ENCODE measurements at places on chromosomes 12 and 14. TPM values are rescaled to one million over a fixed set of nuclear protein-coding genes. Genes with fewer than 3 reads are reported as not detected.

The DNAH10 gene
- 1.3 TPM for total RNA-seq

The SLC8A3 gene
- not detected for total RNA-seq

The RFX4 gene
- not detected for total RNA-seq

The ARHGAP9 gene
- 0.84 TPM for total RNA-seq

The TSHR gene
- not detected for total RNA-seq

The SLCO1B3 gene
- 5.4 TPM for total RNA-seq

- no peak for DNase-seq
These were observed 47.9 kb upstream of the PLEKHG7 start for GRCh38 chr12:92654929-92655328.

DNA sequence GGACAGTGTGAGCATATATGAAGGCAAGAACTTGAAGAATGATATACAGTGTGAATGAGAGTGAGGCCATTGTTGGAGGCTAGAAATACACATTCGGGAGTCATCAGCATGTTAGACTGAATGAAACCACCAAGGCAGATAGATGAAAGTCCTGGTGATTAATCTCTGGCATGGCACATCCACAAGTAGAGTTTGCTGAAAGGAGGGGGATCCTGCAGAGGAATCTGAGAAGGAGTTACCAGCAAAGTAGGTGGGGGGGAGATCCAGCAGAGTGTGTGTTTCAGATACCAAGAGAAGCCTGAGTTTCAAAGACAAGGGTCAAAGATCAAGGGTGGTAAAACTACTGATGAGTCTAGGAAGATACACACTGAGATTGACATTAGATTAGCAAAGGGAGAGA is 426.7 kb upstream of the DCN start:
- DNase-seq = no peak

DNA sequence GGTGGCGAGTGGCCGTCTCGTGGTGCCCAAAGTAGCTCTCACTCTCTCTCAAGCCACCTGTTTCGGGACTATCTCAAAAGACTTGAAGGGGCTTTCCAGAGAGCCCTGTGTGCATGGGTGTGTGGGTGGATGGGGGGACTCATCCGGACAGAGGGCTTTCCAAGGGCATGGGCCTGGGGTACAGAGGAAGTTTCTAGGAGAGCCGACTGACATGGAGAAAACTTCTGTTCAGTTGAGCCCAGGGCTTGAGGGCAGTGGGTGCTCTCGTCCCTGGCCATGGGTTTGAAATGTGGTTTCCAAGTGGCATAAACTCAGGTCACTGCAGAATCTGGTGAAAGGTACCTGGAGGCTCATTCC is 47.4 kb upstream of the MEG3 start:
- no peak for DNase-seq

DNA sequence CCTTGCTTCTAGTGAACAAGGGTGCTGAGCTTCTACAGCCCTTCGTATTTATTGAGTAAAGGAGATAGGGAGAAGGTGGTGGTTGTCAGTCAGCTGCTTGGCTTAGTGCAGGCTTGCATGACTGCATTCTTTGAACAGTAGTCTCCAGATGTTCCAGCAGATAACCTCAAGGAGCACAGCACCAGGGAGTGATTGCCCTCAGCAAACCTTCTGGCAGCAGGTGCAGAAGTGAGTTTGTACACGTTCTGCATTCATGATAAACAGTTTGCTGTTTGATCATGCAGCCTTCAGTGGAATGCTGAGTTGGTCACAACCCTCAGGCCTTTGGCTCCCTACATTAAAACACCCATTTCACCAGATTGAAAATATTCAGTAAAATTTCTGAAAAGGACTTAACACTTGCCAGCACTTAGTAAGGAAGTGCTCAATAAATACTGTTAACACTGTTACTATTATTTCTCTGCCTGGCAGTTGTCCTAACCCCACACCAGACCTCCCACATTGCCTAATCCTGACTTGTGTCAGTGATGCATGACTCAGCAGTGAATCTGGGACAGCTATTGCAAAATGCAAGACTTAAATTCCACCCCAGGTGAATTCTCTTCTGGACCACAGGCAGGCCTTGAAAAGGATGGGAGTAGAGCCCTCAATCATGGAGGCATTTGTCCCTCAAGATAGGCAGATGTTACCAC is 18.9 kb upstream of the CARMIL3 start:
- DNase-seq = no peak

GRCh38 chr14:66827182-66827581 is 319.2 kb downstream of the GPHN start:
- DNase-seq = no peak

- no peak for DNase-seq
These were observed 155.1 kb upstream of the BTG1 start for GRCh38 chr12:92300777-92301176.

DNA sequence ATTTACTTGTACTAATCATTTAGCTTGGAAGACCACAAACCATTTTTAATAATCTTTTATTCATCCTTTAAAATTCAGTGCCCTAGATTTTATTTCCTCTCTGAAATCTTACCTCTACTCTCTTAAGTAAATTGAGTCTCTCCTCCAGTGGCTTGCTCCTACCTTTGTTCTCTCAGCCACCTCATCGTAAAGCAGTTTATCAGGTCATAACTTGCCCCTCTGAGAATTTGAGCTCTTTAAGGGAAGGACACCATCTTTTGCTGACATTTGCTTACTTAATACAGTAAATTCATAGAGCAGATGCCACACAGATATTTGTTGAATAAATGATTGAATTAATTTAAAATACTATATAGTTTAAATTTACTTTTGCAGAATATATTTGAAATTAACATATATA is 794.3 kb downstream of the C12orf50 start:
- DNase-seq = no peak

- no peak for DNase-seq
These were observed 7.6 kb downstream of the GPRC5A start for GRCh38 chr12:12898911-12899511.

GRCh38 chr12:20370014-20370386 is 1.7 kb downstream of the PDE3A start:
- no peak for DNase-seq

GRCh38 chr12:132396657-132397056 is 67.3 kb upstream of the GALNT9 start:
- DNase-seq = no peak

DNA sequence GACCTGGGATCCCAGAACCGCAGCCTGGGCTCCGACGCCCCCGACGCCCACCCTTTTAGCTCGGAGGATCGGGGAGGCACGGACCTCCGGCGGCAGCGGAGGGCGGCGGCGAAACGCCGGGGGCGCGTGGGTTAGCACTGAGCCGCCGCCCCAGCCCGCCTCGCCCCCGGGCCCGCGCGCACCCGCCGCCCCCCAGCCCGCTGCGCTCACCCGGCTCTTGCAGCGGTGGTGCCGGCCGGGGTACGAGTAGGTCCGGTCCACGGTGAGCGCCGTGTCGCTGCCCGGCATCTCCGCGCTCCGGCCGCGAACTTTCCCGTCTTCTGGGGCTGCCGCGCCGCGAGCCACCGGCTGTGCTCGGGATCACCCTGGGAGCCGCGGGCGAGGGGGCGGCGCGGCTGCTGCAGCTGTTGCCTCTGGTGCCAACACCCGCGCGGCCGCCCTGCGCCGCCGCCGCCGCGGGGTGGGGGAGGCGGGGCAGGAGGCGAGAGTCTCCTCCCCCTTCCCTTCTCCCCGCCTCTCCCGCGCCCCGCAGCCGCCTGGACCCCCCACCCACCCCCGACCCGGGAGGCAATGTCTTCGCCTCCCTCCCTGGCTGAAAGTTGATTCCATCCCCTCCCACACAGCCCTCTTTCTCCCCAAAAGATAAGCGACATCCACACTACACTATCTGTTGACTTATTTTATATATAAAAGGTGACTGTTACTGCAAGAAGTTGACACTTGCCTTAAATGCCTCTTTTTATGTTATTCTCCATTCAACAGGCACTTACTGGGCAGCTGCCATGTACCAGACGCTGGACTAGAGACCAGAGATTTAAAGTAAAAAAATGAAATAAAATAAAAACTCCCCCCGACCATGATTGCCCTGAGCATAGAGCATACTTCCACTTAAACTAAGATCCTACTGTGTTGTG is at the start of gene TMCC3:
Gene TMCC3 (minus strand): TSS at position 415 of the 914 bp plus-strand sequence. CDS start 127 bp downstream, at position 288.
- DNase-seq = no peak

GRCh38 chr14:97930166-97930565 is 1133.0 kb downstream of the VRK1 start:
- no peak for DNase-seq

DNA sequence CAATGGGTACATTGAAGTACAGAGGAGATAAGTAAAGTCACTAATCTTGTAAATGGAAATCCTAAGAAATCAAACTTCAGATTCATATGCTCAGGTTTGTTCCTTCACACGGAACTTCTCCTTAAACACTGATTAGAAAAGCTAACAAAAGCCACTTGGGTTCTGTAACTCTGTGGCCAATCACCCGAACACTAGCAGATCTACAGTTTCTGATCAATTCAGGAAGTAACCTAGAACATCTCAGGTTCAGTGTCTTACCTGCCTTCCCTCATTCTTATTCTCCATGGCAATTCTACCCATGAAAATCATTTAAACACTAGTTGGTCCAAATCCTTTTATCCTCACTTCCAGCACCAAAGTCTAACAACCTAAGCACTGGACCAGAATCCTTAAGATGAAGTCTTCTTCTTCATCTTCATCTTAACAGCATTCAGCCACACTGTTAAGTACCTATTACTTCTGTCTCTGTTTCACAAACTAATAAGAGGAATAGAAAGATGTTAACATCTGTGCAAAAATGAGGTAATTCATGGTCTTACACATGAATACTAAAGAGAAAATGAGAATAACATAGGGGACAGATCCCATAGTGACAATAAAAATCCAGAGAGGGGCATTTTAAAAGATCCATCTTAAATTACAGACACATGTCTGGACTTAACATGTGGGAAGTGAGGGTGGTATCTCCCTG is 184.5 kb downstream of the SSPN start:
- no peak for DNase-seq

GRCh38 chr12:49309386-49309785 is 13.7 kb upstream of the TROAP start:
- DNase-seq = no peak

DNA sequence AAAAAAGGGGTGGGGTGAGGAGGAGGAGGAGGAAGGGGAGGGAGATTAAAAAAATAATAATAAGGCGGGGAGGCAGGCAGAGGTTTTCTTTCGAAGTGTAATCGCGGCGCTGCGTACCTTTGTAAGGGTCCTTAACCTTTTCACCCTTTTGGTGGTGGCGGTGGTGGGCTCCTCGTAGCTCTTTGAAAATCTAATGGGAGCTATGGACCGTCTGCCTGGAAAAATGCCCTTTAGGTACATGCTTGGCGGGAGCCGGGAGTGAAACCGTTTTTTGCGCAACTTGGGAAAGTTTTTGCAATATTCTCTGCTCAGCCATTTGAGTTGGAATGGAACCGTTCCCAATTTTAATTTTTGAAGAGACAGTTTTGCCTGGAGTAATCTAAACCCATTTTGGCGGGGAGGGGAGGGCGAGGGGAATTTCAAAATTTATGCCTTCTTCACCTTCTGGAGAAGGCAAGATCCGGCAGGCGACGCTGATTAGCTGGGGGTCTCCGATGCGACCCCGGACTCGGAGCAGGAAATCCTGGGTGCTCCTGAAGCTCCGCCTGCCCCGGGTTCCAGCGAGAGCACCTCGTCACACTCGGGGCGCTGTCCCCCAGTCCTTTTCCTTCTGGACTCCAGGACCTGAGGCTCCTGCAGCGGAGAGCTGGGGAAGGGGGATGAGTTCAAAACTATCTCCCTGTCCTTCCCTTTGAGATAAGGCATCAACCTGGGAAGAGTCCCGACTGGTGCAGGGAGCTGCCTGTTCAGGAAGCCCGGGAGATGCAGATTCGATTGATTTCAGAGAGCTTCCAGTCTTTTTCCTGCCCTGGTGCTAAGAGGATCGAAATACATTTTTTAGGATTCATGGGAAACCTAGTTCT is 74.6 kb upstream of the TBX5 start:
- no peak for DNase-seq

DNA sequence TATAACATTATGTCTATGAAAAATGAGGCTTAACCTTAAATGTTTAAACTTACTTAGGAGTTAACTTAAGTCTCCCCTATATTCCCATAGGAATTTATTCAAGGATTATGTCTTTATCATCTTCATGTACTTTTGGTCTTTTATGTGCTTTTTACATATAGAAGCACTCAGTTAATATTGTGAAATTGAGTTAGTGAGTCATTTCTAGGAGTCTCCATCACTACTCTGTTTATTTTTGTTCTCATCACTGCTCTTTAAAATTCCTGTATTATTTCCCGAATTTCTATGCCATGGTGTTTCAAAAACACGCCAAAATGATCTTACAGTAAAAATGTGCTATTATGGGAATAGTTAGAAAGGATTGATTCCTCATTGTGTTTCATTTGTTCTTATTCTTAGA is 31.6 kb downstream of the TBC1D15 start:
- DNase-seq = no peak

DNA sequence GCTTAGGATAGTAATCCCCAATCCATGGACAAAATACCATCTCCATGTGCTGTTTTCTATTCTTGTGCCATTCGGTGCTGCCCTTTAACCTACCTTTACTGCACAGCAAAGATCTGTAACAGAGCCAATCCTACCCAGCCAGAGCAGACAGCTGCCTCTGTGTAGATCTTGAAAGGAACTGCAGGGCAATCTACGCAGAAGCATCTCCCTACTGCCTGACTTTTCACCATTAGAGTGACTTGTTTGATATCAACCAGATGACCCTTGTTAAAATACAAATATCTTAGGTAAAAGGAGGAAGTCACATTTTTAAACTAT is 33.9 kb upstream of the PPM1A start:
- DNase-seq = no peak

DNA sequence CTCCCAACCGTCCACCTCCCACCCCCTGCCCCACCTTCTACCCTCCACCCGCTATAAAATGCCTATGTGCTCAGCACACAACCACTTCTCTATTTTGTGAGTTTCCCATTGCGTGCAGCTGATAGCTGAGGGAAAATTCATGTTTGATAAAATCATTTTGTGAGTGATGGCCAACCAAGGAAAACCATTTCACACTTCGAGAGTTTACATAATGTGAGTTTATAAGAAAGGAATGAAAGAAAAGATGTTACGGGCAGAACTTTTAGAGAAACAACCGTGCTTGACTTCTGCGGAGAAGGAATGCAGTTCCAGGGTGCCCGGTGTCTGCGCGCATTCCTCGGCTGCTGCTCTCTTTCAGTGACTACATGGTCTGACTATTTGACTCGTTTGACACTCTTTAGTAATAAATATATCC is 140.9 kb downstream of the EFCAB11 start:
- DNase-seq = no peak

DNA sequence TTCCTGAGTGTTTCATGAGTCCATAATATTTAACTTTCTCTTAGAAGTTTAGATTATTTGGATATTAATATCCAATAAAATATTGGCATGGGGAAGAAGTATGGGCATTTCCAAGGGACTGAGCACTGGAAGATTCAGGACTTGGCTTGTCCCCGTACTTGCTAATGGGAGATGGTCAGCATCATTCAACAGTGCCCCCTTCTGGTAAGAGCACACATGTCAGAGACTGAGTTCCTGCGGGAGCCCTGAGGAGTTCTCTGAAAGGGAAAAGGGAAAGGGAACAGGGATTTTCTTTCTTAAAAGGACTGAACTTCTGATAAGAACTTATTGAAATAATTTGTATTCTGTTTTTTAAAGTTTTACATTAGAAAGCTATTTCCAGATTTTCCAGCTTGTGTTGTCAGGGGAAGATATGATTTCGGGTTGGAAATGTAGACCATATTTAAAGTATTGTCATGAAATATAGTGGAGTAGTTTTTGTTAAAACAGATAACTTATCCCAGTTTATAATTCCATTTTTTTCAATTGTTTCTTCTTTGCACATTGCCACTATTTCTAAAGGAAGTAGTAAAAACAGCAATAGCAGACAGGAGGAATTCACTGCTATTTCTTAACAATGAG is 59.8 kb upstream of the C12orf71 start:
- peak; percentile 60 for DNase-seq
